ENCODE measurements at places on chromosomes 2 and 18.
A peak's percentile ranks its signal among the peaks of the same experiment; 100 is the strongest.

DNA sequence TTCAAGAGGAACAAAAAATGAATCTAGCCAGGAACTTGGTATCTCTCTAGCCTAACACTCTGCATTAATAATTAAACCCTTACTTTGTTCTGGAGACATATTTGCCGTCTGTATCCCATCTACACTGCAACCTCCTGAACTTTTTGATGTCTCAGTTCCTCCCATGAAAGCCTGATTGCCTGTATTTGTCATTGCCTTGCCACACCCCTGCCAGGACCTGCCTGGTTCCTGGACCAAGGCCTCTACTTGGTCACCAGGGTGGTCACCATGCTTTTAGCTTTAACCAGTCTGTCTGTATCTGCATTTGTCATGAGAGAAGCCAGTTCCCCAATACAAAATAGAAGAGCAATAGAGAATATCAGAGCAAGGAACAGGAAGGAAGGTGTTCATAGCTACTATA lies 58.8 kb upstream of the NOL4 start:
- DNase-seq = peak; percentile 65

DNA sequence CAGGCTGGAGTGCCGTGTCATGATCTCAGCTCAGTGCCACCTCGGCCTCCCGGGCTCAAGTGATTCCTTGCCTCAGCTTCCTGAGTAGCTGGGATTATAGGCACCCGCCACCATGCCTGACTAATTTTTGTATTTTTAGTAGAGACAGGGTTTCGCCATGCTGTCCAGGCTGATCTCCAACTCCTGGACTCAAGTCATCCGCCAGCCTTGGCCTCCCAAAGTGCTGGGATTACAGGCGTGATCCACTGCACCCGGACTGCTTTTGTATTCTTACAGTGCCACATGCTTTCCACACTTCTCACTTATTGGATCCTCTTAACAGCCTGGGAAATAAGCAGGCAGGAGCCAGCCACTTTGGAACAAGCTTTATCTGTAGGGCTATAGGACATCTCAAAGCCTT lies 25.3 kb upstream of the BCL2L11 start:
- no peak for DNase-seq

- peak; percentile 48 for DNase-seq
Observed at GRCh38 chr18:76456018-76456750, 38.9 kb downstream of the ZNF516 start.

- no peak for DNase-seq
Observed at GRCh38 chr2:74396149-74396548, 16.0 kb upstream of the DCTN1 start.

DNA sequence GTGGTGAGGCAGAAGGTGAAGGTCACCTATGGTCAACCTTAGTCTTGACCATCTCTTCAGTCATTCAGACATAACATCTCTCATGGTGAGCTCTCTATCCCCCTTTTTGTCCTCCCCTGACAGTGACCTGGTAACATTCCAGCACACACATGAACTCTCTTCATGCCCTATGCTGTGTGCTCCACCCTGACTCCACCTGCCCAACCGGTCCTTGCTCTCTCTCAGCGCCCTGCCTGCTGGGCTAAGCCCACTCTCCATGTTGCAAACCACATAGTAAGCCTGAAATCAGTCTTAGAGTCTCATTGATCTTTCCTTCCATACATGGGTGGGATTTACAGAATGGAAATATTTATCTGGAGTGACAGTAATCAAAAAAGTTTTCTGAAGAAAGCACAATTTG lies 52.8 kb downstream of the MARCO start:
- no peak for DNase-seq

DNA sequence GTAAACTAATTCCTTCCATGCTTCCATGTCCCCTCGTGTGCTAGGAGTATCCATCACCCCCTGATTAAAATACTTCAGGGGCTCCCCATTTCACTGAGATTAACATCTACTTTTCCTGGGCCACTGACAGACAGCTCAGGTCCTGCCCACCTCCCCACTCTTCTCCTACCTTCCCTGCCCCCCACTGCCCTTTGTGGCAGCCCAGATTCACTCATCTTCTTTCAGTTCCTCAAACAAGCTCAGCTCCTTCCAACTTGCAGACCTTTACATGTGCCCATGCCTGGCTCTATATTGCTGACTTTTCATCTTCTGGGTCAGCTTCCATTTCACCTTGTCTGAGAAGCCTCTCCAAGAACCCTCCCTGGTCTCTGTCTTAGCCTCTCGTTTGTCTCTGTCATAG lies 12.0 kb downstream of the RUFY4 start:
- no peak for DNase-seq

GRCh38 chr18:62721839-62722795 lies 6.8 kb downstream of the PHLPP1 start:
- DNase-seq = no peak

DNA sequence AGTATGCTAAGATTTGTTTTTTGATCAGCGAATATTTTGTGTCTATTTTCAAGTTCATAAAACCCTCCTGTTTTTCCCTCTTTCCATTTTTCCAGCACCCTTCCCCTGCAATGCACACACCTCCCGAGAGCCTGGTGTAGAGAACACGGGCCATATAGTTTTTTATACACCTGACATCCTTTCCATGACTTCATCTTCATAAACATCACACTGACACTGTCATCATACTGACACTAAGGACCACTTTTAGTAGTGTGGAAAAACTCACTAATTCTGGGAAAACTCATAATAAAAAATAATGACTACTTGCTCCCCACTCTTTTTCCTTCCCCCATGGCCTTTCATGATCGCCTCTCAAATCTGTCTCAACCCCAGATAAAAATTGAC lies 70.2 kb downstream of the EPHA4 start:
- no peak for DNase-seq

- peak; percentile 39 for DNase-seq
Observed at GRCh38 chr2:74887445-74887951, 53.6 kb downstream of the HK2 start.

- DNase-seq = peak; percentile 61
Observed at GRCh38 chr2:208062113-208062512, 36.8 kb upstream of the PLEKHM3 start.

All from endodermal cell (in vitro differentiated cells).